ENCODE measurements at places on chromosomes 13 and 19.
A peak's percentile ranks its signal among the peaks of the same experiment; 100 is the strongest.

- DNase-seq, result no peak
Measured at GRCh38 chr19:2048104-2048958, 2.7 kb downstream of the MKNK2 start.

GRCh38 chr19:40803857-40804782, 5.1 kb downstream of the EGLN2 start:
- DNase-seq, result no peak

DNA sequence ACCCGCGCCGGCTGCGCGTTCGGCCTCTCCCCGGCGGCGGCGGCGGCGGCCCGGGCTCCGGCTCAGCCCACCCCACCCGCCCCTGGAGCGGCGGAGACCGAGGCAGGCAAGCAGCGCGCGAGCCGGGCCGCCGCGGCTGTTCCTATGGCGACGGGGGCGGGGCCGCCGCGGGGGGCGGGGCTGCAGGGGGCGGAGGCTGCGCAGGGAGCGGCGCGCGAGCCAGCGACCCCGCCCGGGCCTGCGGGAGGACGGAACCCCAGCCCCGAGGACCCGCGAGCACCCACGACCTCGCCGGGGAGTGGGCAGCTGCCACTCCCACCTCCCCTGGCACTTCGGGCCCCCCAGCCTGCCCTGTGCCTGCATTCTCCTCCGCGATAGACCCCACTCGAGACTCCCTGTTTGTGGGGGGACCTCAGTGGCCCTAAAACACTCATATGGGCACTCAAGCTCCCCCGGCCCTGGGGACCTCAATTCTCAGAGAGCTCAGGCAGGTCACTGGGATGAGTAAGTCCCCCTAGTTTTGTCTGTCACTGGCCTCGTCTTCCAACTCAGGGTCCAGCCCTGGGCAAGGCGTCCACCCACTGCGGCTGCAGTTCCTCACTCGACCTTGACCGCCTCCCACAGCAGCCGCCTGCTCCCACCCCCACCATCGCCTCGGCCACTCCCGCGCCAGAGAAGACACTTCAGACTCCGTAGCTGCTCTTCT, at the start of gene CTXN1:
Gene CTXN1, minus strand, starts transcription at position 115 of the 706 bp plus-strand sequence. CDS start 597 bp downstream, outside the sequence.
- no peak for DNase-seq

GRCh38 chr19:9861503-9861902, 26.4 kb downstream of the PIN1 start:
- DNase-seq, result no peak

DNA sequence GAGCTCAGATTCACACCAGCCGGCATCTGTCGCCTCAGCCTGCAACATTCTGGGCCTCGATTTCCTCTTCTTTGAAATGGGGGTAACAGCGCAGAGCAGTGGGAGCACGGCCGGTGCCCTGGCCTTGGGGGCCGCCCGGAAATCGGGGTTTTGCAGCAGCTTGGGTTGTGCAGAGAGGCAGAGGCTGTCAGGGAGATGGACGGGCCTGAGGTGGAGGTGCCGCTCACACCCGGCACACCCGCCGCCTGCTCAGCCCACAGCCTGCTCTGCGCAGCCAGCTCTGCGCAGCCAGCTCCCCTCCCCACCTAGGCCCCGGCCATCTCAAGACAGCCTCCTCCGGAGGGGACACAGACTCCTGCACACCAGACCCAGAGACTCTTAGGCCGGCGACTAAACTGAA, 10.6 kb downstream of the KLF2 start:
- DNase-seq, result no peak

DNA sequence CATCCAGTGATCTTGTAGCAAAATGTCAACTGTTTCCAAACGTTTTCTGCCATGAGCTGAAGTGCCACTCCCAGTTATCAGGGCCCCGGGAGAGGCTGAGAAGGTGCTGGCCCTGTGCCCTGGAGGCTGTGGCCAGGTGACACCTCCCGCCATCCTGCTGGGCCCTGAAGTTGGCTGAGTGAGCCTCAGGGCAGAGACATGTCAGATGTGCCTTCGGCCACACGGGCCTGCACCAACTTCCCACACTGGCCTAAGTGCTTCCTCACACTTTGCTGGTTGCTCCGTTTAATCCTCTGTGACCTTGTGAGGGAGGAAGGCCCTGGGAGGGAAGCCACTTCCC, 4.8 kb downstream of the ADPRHL1 start:
- DNase-seq, result no peak

- no peak for DNase-seq
Measured at GRCh38 chr13:48741377-48741776, 87.6 kb downstream of the CYSLTR2 start.

- DNase-seq, result no peak
Measured at GRCh38 chr13:40676007-40676406, 9.6 kb upstream of the FOXO1 start.

- no peak for DNase-seq
Measured at GRCh38 chr13:79722885-79723445, 242.0 kb downstream of the NDFIP2 start.

GRCh38 chr13:44837250-44837649, 152.0 kb downstream of the NUFIP1 start:
- DNase-seq, result no peak

- no peak for DNase-seq
Measured at GRCh38 chr13:38981096-38981495, 9.5 kb downstream of the STOML3 start.

DNA sequence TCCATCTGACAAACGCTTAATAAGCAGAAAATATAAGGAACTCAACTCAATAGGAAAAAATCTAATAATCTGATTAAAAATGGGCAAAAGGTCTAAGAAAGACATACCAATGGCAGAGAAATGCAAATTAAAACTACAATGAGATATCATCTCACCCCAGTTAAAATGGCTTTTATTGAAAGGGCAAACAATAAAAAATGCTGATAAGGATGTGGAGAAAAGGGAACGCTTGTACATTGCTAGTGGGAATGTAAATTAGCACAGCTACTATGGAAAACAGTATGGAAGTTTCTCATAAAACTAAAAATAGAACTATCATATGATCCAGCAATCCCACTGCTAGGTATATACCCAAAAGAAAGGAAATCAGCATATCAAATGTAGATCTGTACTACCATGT, 508.8 kb upstream of the GPC6 start:
- no peak for DNase-seq

DNA sequence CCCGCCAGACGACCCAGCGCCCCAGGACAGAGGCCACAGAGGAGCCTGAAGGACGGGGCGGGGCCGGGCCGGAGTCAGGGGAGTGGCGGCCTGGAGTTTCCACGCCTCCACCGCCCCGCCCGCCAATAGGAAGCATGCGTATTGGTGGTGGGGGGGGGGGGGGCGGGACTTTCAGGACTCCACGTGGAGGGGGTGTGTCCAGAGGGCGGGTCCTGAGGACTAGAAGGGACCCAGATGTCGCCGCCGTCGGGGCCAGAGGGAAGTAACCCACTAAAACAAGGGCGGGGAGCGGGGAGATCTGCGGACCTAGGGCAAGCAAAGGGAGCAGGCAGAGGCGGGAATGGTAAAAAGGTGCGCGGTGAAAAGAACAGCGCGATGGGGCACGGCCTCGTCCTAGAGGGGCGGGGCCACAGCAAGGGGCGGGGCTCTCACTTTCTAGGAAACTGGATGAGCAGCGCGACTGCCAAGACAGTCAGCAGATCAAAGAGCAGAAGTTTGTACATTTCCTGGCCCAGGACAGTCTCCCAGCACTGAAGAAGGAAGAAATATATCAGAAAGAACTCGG, 2.8 kb upstream of the LENG1 start:
- DNase-seq, result no peak

GRCh38 chr13:27933580-27934328, 14.0 kb downstream of the PDX1 start:
- DNase-seq, result no peak

- no peak for DNase-seq
Measured at GRCh38 chr13:105952233-105952972, 583.1 kb downstream of the EFNB2 start.

- DNase-seq, result no peak
Measured at GRCh38 chr19:18300930-18301717, 19.7 kb upstream of the JUND start.

GRCh38 chr19:12784394-12784870, 6.9 kb upstream of the JUNB start:
- no peak for DNase-seq

GRCh38 chr13:39655041-39655568, 357 bp upstream of the COG6 start:
- no peak for DNase-seq

- DNase-seq, result peak; percentile 94
Measured at GRCh38 chr19:38387550-38388348, at the start of gene GGN. GGN (minus strand) TSS chr19:38388034; CDS start chr19:38387261, 773 bp downstream.
